ENCODE measurements at places on chromosomes 12 and 14.
A peak's percentile ranks its signal among the peaks of the same experiment; 100 is the strongest.

GRCh38 chr14:58942516-58942915 is 246.0 kb upstream of the DAAM1 start:
- no peak for DNase-seq

- DNase-seq = no peak
Measured at GRCh38 chr12:62301080-62301798, 41.0 kb downstream of the USP15 start.

DNA sequence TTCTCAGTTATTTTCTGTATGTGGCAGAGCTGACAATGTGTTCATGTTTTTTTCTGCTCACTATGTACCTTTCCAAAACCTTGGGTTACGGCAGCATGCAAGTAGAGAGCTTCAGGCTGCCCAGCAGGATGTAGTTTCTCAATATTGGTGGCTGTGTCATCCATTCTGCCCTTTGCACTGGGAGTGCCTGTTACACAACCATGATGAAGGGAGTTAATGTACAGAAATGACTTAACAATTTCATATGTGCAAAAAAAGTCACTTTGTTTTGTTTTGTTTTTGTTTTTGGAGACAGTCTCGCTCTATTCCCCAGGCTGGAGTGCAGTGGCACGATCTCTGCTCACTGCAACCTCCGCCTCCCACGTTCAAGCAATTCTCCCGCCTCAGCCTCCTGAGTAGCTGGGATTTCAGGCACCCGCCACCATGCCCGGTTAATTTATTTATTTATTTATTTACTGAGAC is 6.1 kb upstream of the CNIH1 start:
- peak; percentile 9 for DNase-seq

- DNase-seq = no peak
Measured at GRCh38 chr14:45144658-45145057, 8.9 kb downstream of the FANCM start.

DNA sequence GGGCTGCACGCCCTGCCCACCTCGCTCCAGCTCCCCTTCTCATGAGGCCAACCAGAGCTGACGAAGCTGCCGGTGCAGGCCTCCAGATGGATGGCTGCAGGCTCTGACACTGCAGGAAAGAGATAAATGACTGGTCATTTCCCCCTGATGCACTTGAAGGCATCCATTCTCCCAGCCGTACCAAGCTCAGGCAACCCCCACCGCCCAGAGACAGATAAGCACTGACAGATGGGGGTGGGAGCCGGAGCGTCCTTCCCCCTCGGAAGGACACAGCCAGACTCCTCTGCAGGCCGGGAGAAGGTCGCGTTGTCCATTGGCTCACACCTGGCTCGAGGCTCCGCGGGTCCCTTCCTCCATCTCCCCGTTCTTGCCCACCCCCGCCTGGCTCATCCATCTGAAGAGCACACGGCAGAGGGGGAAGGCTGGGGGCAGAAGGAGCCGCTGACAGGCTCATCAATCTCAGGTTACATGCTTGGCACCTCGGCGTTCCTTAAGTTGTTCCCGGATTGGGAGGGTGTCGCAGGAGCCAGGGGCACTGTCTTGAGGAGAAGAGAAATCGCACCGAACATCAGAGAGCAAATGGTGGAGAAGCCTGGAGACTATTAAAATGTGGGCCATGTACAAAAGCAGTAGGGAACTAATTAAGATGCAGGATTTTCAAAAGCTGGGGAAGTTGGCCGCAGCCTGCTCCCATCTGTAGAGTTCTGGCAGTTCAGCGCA is 151.6 kb downstream of the DPF3 start:
- DNase-seq = no peak

DNA sequence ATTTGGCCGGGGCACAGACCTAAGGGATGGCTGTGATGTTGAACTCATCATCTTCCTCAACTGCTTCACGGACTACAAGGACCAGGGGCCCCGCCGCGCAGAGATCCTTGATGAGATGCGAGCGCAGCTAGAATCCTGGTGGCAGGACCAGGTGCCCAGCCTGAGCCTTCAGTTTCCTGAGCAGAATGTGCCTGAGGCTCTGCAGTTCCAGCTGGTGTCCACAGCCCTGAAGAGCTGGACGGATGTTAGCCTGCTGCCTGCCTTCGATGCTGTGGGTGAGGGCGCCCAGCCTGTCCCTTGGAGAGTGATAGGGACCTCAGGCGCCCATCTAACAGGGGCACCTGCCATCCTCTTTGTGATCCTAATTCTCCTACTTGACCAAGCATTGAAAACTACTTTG is 12.4 kb downstream of the OAS3 start:
- no peak for DNase-seq

- DNase-seq = no peak
Measured at GRCh38 chr14:54450535-54450934, 9.4 kb upstream of the CNIH1 start.

DNA sequence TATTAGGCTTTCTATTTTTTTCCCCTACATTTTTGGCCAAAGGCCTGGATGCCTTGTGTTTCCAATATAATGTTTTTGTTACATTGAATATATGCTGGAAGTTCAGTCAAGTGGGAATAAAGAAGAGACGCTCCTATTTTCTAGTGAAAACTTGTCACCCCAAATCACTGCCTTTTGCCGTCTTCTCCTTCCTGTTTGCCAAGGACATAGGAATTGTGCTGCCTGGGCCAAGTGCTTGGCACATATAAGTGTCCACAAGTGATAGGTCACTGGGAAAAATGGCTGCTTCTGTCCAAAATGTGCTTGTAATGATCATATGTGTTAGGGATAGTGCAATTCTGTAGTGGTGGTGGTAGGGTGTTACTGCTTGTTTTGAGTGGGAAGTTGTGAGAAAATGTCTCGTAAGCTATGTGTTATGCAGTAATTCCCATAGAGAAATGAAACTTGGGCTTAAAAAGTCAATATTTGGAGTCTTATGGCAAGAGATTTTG is 11.6 kb upstream of the KCNJ8 start:
- no peak for DNase-seq

- no peak for DNase-seq
Measured at GRCh38 chr14:63180011-63180410, 24.2 kb upstream of the RHOJ start.

- no peak for DNase-seq
Measured at GRCh38 chr12:30701056-30701455, 5.4 kb upstream of the IPO8 start.

GRCh38 chr12:62933602-62934238 is 1.2 kb downstream of the PPM1H start:
- DNase-seq = no peak

DNA sequence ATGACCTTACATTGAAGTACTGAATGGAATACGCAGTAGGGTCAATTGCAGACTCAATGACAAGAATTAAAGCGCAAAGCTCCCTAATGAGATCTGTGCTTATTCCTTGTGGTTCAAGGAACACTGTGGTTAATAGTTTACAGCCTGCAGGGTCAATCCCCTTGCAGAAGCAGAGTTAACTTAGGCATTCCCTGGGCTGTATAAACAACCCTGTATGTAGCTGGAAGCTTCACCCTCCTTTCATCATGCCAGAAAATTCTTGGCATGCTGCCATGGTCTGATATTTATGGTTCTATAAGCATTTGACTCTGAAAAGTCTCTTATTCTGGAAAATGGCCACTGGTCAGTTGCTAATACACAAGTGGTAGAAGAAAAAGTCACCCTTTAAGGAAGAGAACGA is 227.7 kb downstream of the NOVA1 start:
- no peak for DNase-seq

- no peak for DNase-seq
Measured at GRCh38 chr14:59085207-59085739, 103.2 kb upstream of the DAAM1 start.

DNA sequence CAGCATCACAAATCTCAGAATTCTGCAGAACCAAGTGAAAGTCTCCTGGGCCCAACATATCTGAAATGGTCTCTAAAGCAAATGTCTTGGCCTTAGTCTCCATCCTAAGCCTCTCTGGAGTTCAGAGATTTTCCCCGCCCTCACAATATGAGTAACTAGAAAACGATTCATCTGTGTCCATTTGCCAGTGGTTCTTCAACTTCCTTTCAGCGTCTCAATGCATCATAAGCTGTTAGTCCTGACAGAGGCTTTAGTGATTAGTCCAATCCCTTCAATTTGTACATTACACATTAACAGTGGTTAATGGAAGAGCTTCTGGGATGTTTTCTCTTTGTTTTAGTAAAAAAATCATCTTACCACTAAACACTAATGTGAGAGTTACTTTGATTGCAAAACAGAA is 17.4 kb downstream of the NPC2 start:
- DNase-seq = no peak

DNA sequence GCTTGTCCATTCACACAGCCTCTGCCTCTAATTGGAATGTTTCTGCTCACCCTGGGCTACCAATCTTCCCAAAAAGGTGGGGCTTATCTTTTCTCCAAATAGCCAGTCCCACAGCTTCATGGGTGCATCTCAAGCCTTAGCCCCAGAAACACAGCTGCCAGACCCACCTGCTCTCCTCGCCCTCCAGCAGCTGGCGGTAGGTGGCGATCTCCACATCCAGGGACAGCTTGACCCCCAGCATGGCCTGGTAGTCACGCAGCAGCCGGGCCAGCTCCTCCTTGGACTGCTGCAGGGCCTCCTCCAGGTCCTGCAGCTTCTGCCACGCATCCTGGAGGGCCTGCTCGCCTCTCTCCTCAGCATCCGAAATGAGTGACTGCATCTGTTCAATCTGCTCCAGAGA is 11.1 kb downstream of the KRT77 start:
- DNase-seq = no peak

- no peak for DNase-seq
Measured at GRCh38 chr12:31705621-31706020, 23.2 kb downstream of the AMN1 start.

GRCh38 chr14:101900253-101900652 is 64.1 kb upstream of the DYNC1H1 start:
- DNase-seq = no peak

DNA sequence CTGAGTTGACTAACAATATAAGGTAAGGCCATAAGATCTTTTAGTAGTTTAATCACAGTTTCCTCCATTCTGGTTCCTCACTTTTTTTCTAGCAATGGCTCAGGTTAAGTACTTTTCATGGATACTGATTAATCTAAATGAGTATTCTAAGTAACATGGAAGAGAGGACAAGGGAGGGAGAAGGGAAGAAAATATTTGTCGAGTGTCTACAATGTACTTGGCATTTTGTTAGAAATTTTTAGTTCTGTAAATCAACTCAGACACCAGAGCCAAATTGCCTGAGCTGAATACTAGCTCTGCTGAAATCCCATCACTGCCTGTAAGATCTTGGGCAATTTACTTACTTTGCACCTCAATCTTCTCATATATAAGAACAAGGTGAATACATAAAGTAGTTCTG is 20.2 kb downstream of the RERG start:
- no peak for DNase-seq

GRCh38 chr12:101607894-101608293 is 13.1 kb downstream of the MYBPC1 start:
- DNase-seq = no peak

- DNase-seq = no peak
Measured at GRCh38 chr12:40054555-40055227, 51.2 kb downstream of the SLC2A13 start.

- no peak for DNase-seq
Measured at GRCh38 chr14:36971263-36971855, 201.0 kb downstream of the SLC25A21 start.

- DNase-seq = no peak
Measured at GRCh38 chr12:106276032-106276740, 26.3 kb upstream of the TCP11L2 start.

GRCh38 chr12:74499192-74499591 is 38.4 kb upstream of the ATXN7L3B start:
- DNase-seq = no peak

GRCh38 chr12:51482929-51483697 is 58.5 kb downstream of the SLC4A8 start:
- DNase-seq = peak; percentile 40

- DNase-seq = no peak
Measured at GRCh38 chr14:71235875-71236274, 328.6 kb downstream of the PCNX1 start.

DNA sequence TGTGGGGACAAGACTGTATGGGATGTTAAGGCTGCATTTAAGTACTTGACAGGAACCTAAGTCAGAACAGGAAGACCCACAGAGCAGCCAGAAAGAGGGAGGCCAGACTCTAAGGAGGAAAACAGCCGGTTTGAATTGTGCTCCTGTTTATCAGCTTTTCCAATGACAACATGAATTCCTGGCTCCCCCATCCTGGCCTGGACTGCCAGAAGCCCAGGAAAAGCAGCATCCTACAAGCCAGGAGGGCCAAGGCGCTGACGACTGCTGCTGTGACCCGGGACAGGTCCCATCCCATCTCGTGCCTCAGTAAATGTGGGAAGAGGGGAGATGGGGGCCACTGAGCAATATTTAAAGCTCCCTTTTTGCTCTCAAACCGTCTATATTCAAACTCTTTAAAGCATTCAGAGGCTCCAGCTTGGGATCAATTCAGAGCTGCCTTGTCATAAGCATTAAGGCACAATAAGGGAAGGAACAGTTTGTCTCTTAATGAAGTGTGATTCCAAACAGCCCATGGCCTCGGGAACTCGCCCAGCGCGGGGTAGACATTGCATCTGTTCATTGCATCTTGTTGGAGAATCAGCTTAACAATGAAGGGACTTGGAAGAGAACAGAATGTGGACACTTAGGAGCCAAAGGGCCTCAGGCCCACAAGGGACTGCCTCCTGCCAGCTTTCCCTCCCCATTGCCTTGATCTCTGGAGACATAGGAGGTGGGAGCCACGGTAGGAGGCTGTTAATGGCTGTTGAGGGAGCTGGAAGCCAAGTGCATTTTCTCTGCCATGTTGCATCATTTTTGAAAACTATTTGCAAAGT is 49.6 kb downstream of the CMKLR1 start:
- no peak for DNase-seq

DNA sequence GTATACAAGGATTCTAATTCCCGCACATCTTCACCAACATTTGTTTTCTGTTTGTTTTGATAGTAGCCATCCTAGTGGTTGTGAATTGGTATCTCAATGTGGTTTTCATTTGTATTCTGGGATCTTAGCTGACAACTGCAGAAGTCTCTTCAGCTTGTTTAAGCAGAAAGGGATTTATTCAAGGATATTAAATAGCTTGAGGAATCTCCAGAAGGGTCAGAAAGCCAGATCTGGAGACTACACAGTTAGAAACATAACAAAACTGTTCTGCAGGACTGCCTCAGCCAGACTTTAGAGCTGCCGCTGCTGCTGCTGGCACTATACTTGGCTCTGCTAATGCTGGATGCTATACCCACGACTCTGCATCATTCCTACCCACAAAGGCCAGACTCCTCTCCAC is 13.4 kb upstream of the CDKL1 start:
- DNase-seq = no peak

DNA sequence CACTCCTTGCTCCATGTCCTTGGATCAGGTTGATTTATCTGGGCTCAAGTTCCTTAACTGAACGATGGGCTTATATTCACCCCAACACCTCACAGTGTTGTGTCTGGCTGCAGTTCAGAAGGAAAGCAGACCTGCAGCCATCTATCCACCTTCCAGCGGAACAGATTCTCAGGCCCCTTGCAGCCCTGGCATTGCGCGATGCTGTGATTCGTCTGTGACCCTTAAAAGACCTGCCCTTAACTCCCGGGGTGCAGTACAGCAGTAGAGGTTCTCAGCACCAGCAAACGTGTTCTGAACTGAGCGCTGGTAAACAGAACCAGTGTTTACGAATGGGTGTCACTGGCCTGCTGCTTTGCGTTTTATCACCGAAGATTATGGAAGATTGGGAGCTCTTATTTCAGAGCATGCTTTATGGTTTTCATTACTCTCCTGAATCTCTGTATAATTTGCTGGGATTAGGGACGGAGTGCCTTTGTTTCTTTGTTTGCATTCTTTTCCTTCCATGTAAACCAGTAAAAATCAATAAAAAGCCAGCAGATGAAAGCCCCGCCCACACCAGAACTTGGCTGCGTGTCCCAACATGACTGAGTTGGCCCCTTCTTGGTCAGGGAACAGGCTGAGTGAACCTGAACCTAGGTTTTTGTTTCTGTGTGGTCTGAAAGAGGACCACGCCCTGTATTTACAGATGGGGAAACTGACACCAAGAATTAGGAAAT is 286.7 kb upstream of the CRY1 start:
- DNase-seq = no peak

Measured in CD4-positive, alpha-beta T cell treated with Interleukin-10 for 1 hour (primary cell).